ENCODE measurements at places on chromosomes 6 and 20.

DNA sequence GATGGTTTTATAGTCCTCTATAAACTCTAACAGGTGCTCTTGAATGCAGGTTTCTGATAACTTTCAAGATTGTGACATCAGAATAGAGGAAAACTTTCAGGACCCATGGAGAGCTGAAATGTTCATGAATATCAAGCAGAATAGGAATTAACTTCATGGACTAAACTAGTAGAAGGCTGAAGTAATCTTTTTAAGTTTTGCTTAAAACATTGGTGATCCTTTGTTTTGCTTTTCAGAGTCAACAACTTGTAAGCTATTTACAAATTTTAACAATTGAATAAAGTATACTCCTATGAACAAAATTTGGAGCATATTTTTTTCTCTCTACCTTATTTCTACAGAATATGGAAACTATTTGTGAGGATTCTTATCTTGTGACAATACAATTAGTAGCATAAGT lies 25.2 kb upstream of the GOPC start:
- no peak for DNase-seq

- DNase-seq = no peak
Observed at GRCh38 chr6:105896052-105896820, 189.9 kb upstream of the PRDM1 start.

DNA sequence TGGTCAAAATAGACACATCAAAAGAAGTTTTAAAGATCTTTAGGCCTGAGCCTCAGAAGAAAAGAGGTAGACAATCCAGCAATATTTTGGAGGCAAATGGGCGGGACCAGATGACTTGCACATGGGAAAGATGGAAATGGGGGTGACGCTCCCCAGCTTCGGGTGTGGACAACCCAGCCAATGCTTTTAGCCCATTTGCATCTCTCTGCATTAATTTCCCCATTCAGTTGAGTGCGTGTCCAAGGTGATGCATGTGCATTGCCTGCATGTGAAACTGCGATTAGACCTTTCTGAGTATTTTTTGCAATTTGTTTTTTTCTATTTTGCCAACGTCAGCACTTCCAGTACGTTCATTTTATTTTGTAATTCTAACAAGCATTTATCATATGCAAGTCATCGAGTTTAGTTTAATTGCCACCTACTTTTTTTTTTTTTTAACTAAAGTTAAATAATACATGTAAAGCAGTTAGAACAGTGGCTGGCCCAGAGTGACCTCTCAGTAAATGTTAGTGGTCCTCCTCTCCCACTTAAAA lies 24.2 kb downstream of the PDRG1 start:
- DNase-seq = no peak

DNA sequence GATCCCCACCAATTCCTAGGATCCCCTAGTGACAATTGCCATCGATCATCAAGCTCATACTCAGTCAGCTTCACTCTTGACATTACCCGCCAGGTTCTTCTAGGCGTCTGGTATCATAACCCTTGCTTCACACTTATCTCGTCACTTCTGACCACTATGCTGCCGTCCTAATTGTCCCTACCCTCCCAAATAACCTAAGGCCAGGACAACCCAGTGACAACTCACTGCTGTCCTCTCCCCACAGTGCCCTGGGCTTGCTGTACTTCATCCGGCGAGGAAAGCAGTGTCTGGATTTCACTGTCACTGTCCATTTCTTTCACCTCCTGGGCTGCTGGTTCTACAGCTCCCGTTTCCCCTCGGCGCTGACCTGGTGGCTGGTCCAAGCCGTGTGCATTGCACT lies 3.7 kb downstream of the SYS1 start:
- no peak for DNase-seq

DNA sequence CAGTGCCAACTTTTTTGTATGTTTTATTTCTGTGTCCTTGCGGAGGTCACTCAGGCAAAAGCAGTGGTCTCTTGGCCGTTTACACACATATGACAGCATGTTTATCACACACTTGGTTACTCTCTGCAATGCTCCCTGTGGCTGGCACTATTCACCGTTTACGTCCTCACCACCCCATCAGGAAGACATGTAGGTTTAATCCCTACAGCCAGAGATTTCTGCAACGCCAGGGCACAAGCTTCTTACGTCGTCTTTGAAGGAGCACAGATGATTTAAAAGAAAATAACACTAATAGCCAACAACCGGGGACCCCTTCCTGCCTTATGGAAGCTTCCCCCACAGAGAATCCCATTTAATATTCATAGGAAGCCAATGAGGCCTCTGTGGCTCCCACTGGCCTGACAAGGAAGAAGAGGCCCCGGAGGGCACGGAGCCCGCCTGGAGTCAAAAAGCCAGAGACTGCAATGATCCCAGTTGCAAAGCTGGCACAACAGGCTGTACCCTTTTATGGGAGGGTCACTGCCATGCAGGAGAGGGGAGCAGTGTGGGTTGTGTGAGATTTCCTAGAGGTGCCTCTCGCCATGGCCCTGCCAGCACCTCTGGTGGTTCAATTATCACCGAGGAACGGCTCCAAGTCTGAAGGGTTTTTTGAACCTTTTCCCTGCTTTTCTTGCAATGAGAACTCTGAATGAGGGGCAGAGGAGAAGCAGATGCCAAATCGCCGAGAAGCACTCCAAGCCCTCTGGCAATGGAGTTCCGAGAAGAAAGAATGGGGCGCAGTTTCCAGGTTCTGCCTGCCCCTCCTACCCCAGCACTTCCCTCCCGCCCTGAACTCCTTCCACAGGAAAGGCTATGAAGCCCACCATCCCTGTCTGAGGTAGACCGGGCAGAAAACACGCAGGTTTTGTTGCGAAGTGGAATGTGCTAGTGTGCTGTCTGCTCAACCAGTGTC lies 96.2 kb downstream of the THBS2 start:
- DNase-seq = no peak

DNA sequence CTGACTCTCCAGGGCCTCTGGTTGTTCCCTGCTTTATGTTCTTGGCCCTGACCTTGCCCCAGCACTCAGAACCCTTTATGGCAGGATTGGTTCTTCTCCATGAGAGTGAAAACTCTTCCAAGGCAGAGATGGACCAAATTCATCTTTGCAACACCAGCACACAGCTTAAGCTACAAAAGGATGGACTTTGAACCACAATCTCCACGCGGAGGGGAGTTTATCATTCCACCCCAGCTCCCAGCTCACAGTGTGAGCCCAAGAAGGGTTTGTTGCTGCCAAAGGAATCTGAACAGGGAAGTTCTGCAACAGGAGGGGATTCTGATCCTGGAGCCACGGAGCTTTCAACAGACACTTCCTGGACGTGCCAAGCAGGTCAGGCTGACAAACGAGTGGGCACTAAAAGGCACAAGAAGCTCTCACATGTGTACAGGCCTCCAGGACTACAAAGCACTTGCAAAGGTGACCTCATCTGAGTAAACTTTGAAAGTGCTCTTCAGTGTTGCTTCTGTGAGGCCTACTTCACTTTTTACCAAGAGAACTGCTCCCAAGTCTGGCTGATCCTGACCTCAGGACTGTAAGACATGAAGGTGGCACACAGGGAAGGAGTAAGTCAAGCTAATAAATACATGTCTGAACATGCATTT lies 8.9 kb downstream of the FITM2 start:
- DNase-seq = no peak

All from mesothelial cell of epicardium (in vitro differentiated cells).